ENCODE measurements at places on chromosomes 1 and 21. TPM values are rescaled to one million over a fixed set of nuclear protein-coding genes. Genes with fewer than 3 reads are reported as not detected.

CELA3A gene
- not detected for total RNA-seq

DDI2 gene
- 161 TPM for total RNA-seq

IL12RB2 gene
- 1.6 TPM for total RNA-seq

GJB3 gene
- total RNA-seq, result not detected

PFKFB2 gene
- 92.4 TPM for total RNA-seq

PRRX1 gene
- total RNA-seq, result 6.1 TPM

SPRR2G gene
- total RNA-seq, result not detected

DNAH14 gene
- total RNA-seq, result 12.2 TPM

CCDC185 gene
- not detected for total RNA-seq

RGS21 gene
- not detected for total RNA-seq

PGLYRP3 gene
- not detected for total RNA-seq

STPG1 gene
- total RNA-seq, result 7.2 TPM

OLFML2B gene
- 16.3 TPM for total RNA-seq

SERPINC1 gene
- 1.5 TPM for total RNA-seq

HSF2BP gene
- total RNA-seq, result 0.49 TPM

TEX38 gene
- not detected for total RNA-seq

ZSCAN20 gene
- 4.3 TPM for total RNA-seq

ETV3L gene
- not detected for total RNA-seq

CLDN14 gene
- not detected for total RNA-seq

PGLYRP4 gene
- not detected for total RNA-seq

KCNQ4 gene
- 0.89 TPM for total RNA-seq

AKIRIN1 gene
- total RNA-seq, result 39.7 TPM

MYBPHL gene
- 1.8 TPM for total RNA-seq

LDLRAD1 gene
- total RNA-seq, result 10.3 TPM

LRRC53 gene
- total RNA-seq, result not detected

IL20 gene
- total RNA-seq, result not detected

LCE6A gene
- not detected for total RNA-seq

ELAPOR1 gene
- total RNA-seq, result 23.6 TPM

BEND5 gene
- total RNA-seq, result 4.4 TPM

RXRG gene
- 4.1 TPM for total RNA-seq

GUCA2A gene
- 0.47 TPM for total RNA-seq

TMEM222 gene
- 11.5 TPM for total RNA-seq

FAM151A gene
- total RNA-seq, result not detected

RUSC1 gene
- total RNA-seq, result 25.9 TPM

PCSK9 gene
- total RNA-seq, result 56.1 TPM

GJA9 gene
- total RNA-seq, result not detected

PPOX gene
- 19.5 TPM for total RNA-seq

SPTA1 gene
- not detected for total RNA-seq

KRTAP15-1 gene
- not detected for total RNA-seq

ARHGEF16 gene
- 28.3 TPM for total RNA-seq

PLA2G4A gene
- total RNA-seq, result 7.6 TPM
